ENCODE measurements at places on chromosomes 12 and 14. TPM values are rescaled to one million over a fixed set of nuclear protein-coding genes. Genes with fewer than 3 reads are reported as not detected.
A peak's percentile ranks its signal among the peaks of the same experiment; 100 is the strongest.

DNA sequence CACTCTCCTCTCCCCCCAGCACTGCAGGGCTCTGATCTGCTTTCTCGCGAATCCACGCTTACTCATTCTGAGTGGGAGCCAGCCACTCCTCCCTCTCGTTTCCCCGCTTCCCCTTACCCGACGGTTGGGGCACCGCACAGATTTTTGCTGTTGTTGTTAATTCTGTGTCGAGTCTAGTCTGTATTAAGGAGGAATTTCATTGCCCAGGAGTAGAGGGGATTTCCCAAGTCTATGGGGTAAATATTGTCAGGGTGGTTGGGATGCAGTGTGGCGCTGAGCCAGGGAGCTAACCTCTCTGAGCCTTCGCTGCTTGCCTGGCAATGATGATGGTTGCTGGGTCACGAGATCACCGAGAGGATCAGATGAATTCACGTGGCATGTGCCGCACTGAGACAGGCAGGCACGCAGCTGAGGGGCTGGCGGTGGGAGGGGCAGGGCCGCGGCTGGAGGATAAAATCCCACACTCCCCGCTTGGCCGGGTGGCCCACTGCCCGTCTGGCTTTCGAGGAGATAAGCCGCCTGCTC lies 18.5 kb downstream of the NCOR2 start:
- H3K36me3 ChIP-seq: no peaks in the 10 kb centered on the region
- H3K4me3 ChIP-seq: no peak overlapping the region
- no peaks in the 10 kb centered on the region for H3K27me3 ChIP-seq
- H3K4me1 ChIP-seq: peaks cover 49% of the 10 kb centered on the region

Gene ASB8
- total RNA-seq: 42.9 TPM

DNA sequence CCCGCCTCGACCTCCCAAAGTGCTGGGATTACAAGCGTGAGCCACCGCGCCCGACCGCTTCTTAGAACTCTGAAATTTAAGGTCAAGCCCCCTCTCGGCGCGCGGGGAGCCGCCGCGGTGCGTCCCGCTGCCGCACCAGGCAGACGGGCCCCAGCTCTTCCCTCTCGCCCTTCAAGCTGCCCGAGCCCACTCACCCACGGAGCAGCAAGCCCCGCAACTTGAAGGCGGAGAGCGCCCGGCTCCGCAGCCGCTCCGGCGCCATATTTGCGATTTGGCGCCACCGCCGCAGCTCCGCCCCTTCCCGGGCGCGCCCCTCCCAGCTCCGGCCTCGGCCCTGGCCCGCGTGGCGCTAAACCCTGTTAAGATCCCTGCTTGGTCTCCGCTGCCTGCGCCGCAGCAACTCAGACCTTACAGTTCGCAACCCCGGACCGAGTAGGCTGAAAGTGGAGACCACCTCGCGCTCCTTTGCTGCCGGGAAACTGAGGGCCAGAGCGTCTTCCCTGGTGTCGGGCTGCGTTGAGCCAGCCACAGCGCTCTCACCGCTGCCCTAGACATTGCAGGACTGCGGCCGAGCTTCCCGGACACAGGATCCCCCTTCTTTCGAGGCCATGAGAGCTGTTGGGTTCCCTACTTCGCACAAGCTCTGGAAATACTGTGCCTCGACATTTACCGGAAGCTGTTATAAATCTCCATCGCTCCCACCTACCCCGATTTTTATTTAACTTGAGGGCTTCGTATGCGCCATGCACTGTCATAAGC lies at the start of gene POLE2:
POLE2 (minus strand) TSS at position 273 of the 759 bp plus-strand sequence; CDS start at position 262, 11 bp downstream.
- peak; percentile 53 for DNase-seq
- peak within 1 kb of the TSS; percentile 68 for H3K27ac ChIP-seq
- peaks cover 6% of the 10 kb centered on the region for H3K4me1 ChIP-seq
- H3K36me3 ChIP-seq: peaks cover 7% of the 10 kb centered on the region
- peak within 1 kb of the TSS; percentile 84 for H3K4me3 ChIP-seq

DNA sequence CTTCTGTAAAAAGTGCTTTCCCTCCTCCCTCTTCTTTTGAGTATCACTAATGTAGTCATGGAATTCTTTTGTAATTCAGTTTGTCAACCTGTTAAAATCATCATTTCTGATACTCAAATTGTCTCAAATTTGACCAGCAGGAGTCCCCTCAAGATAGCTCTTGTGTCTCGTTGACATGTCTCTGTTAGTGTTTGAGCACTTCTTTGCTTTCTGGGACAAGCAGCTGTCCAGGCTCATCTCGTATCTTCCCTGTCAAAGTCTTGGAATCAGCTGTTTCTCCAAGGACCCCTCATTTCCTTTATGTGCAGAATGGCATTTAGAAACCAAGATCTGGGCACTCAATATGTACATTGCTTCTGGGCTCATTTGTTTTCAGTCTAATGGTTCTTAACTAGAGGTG lies 10.7 kb downstream of the CIPC start:
- no peak for DNase-seq
- no peak overlapping the region for H3K4me3 ChIP-seq
- no peak overlapping the region for H3K27ac ChIP-seq
- H3K4me1 ChIP-seq: no peaks in the 10 kb centered on the region
- no peaks in the 10 kb centered on the region for H3K27me3 ChIP-seq

DNA sequence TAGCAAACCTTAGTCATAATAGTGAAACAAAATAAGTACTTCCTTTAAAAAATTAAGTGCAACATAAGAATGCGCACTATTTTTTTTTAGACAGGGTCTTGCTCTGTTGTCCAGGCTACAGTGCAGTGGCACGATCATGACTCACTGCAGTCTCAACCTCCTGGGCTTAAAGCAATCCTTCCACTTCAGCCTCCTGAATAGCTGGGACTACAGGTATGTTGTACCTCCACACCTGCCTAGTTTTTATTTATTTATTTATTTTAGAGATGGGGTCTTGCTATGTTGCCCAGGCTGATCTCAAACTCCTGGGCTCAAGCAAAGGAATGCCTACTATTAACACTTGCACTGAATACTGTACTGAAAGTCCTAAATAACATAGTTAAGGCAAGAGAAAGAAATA lies 93.8 kb downstream of the NUMB start:
- H3K27ac ChIP-seq: no peak overlapping the region
- no peak overlapping the region for H3K4me3 ChIP-seq
- DNase-seq: no peak
- no peaks in the 10 kb centered on the region for H3K4me1 ChIP-seq
- no peaks in the 10 kb centered on the region for H3K36me3 ChIP-seq
- H3K27me3 ChIP-seq: no peaks in the 10 kb centered on the region

DNA sequence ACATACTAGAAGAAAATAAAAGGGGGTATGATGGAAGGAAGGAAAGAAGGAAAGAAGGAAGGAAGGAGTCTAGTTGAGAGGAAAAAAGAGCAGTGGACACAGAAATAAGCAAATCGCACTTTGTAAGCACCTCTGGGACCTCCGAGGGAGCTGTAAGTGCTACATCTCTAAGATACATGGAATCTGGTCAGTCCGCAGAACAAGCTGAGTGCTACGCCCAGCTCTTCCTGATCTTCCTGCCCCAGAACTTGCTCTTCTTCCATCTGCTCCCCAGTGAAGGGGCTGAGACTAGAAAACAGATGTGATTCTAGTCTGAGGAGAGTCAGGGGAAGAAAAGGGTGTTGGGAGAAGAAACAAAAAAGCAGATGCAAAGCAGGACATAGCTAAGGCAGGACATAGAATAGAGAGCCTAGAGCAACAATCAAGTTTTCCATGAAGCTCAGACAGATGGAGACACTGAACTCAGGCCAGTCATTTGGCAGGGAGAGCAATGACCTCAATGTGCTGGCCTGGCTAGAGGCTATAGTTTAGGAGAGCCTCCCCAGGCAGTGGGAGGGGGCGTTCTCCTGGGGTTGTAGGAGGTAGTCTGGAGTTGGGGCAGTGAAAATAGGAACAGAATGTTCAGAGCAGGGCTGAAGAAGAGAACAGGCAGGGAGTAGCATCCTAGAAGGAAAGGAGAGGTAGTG lies 1.7 kb upstream of the MFAP5 start:
- H3K27me3 ChIP-seq: no peaks in the 10 kb centered on the region
- no peaks in the 10 kb centered on the region for H3K4me1 ChIP-seq
- H3K36me3 ChIP-seq: no peaks in the 10 kb centered on the region

Gene SYNE3
- 49.1 TPM for total RNA-seq

DNA sequence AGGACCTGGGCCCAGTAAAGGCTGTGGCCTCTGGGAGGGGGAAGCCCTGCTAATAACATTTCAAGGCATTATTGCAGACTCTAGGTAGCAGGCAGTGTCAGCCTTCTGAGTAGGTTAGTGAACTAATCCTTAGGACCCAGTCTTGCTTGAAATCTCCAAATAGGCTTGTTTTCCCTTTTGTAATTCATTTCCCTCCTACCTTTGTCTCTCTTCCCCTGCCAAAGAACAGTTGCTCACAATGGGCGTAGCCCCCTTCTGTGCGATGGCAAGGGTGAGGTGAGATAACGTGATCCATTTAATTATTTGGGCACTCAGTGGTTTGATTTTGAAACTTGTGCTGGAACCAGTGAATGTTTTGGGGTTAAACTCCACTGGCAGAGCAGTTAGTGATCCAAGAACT lies 10.9 kb downstream of the PELI2 start:
- peaks cover 4% of the 10 kb centered on the region for H3K4me1 ChIP-seq
- no peaks in the 10 kb centered on the region for H3K27me3 ChIP-seq
- no peak for DNase-seq
- no peak overlapping the region for H3K4me3 ChIP-seq
- no peak overlapping the region for H3K27ac ChIP-seq

DNA sequence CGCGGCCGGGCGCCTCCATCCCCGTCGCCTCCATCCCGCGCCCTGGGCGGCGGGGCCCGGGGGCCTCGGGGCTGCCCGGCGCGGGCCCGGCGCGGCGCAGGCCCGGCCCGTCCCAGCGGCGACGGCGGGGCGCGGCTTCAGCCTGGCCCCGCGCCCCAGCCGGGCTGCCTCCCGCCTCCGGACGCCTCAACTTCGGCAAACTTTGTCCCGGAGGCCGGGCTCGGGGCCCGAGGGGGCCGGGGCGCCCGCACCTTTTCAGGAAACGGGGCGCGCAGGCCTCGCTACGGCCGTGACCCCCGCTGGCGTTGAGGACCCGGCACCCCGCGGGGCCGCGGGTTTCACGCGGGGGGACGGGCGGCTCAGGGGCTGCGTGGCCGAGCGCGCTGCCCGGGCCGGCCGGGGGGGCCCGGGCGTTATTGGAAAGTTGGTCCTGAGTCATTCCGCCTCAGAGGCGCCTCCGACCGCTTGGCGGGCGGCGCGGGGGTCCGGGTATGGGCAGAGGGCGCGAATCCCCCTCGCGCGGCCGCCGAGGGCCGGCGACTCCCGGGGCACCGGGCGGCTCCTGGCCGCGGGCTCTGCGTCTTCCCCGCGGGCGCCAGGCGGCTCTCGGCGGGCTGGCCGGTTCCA lies 575 bp downstream of the TRAF3 start:
- no peaks in the 10 kb centered on the region for H3K36me3 ChIP-seq
- peaks cover 49% of the 10 kb centered on the region for H3K4me1 ChIP-seq

Gene TRHDE
- not detected for total RNA-seq

Gene AGAP2
- total RNA-seq: 66.7 TPM

DNA sequence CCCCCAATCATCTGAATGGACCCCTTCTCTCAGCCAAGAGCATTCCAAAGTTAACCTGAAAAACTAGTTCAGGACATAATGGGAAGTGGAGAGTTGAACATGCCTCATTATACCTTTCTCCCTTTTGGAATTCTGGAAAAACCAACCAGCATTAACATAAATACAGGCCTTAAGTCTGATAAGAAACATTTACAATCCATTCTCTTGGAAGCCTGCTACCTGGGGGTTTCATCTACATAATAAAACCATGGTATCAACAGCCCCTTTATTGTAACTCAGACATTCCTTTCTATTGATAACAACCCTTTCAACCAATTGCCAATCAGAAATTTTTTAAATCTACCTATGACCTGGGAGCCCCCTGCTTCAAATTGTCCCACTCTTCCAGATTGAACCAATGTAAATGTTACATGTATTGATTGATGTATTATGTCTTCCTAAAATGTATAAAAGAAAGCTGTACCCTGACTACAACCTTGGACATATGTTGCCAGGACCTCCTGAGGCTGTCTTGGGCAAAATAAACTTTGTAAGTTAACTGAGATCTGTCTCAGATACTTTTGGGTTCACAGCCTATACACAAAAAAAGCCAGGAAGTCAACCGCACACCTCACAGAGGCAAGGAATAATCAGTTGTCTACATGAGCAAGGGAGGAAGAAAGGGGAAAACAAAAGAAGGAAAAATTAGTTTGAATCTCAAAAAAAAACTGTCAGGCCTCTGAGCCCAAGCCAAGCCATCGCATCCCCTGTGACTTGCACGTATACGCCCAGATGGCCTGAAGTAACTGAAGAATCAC lies 17.6 kb upstream of the SSTR1 start:
- no peak overlapping the region for H3K27ac ChIP-seq
- no peak overlapping the region for H3K4me3 ChIP-seq
- no peaks in the 10 kb centered on the region for H3K27me3 ChIP-seq

Gene NFATC4
- total RNA-seq: not detected

- H3K27me3 ChIP-seq: no peaks in the 10 kb centered on the region
- no peak overlapping the region for H3K27ac ChIP-seq
- peaks cover 26% of the 10 kb centered on the region for H3K4me1 ChIP-seq
- no peak overlapping the region for H3K4me3 ChIP-seq
These were observed 173.5 kb upstream of the SFSWAP start for GRCh38 chr12:131537267-131537958.

DNA sequence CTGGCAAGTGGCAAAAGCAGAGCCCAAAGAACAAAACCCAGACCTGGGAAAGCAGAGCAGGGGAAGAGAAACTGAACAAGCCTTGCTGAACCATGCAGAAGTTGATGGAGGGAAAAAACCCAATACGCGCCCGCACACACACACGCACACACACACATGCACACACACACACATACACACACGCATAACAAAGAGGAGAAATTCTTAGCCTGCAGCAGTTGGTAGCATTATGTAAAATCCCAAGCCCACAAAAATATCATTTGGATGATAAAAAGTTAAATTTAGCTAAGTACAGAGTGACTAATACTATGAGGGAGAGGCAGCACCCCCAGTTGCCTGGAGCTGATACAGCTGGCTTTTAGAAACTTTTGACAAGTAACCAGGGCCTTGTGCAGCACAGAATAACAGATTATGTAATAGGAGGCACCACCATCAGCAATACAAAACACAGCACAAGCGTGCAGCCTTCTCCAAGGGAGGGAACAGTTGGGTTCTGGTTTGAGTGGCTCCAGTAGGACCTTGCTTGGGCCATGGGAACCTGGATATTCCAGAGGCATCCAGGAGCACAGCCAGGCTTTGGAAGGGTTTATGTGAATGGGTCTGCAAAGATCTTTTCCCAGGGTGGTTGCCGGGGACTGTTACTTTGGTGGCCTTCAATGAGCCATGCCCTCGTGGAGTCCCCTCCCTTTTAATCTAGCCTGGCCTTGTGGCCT lies 35.3 kb downstream of the PITPNM2 start:
- H3K27ac ChIP-seq: peak overlapping the region; percentile 69
- peaks cover 3% of the 10 kb centered on the region for H3K4me1 ChIP-seq
- H3K4me3 ChIP-seq: no peak overlapping the region

DNA sequence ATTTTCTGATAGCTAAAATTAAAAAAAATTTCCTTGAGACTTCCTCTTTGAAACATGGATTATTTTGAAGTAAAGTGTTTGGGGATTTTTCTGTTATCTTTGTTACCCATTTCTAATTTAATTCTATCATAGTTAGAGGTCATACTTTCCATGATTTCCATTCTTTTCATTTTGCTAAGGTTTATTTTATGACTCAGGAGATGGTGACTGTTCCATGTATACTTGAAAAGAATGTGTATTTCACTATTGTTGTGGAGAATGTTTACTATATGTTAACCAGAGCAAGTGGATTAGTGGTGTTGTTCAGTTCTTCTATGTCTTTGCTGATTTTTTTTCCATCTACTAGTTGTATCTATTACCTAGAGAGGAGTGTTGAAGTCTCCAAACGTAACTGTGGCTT lies 250.5 kb upstream of the PELI2 start:
- no peaks in the 10 kb centered on the region for H3K4me1 ChIP-seq
- no peak overlapping the region for H3K4me3 ChIP-seq
- H3K36me3 ChIP-seq: no peaks in the 10 kb centered on the region

Gene CLBA1
- 1.3 TPM for total RNA-seq

- no peaks in the 10 kb centered on the region for H3K27me3 ChIP-seq
- H3K4me1 ChIP-seq: no peaks in the 10 kb centered on the region
- no peak overlapping the region for H3K27ac ChIP-seq
These were observed 59.1 kb downstream of the ESR2 start for GRCh38 chr14:64234877-64235651.
